ENCODE measurements at places on chromosomes 5 and 9. TPM values are rescaled to one million over a fixed set of nuclear protein-coding genes. Genes with fewer than 3 reads are reported as not detected.
A peak's percentile ranks its signal among the peaks of the same experiment; 100 is the strongest.

GRCh38 chr5:142000704-142001484, 11.9 kb downstream of the GNPDA1 start:
- no peak for DNase-seq

DNA sequence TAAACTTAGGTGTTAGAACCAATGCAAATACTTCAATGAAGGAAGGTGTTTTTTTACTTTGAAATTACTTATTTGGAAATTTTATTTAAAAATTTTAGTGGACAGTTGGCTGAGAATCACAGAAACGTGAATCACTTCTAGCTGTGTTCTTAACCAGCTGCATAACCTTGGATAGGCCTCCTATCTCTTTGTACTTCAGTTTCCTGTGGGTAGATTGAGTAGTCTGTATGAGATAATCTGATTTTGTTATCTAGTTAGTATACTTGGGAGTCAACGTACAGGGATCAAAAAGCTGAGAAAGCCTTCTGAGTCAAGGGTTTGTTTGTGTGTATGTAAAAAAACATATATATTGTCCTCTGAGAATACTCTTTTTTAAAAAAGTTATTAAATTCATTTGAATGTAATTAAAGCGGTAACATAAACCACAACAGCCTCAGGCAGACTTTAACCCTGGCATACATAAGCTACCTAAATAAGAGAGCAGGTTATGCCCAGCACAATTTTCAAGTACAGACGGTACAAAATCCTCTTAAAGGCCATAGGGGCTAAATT, 38.1 kb upstream of the ZCCHC7 start:
- DNase-seq = no peak

Gene TEX48
- total RNA-seq = not detected

DNA sequence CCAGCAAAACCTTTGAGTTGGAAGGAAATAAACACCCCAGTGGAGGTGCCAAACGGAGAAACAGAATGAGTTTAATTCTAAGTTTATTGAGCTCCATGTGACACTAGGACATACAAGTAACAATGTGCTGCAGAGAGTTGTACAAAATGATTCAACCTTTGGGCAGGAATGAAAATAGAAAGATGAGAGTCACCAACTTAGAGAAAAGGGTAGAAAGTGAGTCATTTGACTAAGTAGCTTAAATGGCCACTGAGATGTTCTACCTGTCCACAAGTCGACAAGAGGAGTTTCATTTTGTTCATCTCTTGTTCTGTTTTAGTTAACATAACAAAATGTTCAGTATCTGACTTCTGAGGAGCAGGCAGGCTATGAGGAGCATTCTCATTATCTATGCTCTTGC, 284.7 kb downstream of the NR2F1-AS1 start:
- peak; percentile 15 for DNase-seq

Gene COMMD10
- total RNA-seq = 20.2 TPM

Gene RNF208
- total RNA-seq = 3.8 TPM

DNA sequence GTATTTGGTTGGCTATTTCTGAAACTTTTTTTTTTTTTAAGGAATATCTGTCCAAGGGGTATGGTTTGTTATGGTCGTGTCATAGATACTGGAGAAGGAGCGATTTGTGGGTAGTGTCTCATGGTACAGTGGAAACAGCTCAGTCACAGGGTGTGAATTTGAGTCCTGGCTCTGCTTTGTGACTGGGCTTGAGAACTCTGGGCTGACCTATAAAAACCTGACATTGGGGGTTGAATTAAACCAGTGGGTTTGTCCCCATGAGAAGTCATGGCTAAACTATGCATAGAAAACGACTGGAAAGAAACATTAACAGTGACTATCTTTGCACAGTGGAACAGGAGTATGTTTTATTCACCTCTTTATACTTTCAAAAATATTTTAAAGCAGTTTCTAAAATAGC, 54.7 kb downstream of the MACROH2A1 start:
- peak; percentile 75 for DNase-seq

DNA sequence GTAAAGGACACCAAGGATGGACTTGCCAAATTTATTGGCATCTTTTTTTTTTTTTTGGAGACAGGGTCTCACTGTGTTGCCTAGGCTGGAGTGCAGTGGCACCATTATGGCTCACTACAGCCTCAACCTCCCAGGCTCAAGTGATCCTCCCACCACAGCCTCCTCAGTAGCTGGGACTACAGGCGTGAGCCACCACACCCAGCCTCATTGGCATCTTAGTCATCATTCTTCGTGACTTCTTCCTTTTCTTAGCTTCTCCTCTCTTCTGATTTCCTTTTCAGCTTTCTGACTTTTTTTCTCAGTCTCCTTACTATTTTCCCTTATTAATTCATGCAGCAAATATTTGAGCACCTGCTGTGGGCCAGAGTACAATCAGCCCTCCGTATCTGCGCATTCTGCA, 6.1 kb downstream of the MAML1 start:
- DNase-seq = no peak

Gene TRIM32
- 62.4 TPM for total RNA-seq

DNA sequence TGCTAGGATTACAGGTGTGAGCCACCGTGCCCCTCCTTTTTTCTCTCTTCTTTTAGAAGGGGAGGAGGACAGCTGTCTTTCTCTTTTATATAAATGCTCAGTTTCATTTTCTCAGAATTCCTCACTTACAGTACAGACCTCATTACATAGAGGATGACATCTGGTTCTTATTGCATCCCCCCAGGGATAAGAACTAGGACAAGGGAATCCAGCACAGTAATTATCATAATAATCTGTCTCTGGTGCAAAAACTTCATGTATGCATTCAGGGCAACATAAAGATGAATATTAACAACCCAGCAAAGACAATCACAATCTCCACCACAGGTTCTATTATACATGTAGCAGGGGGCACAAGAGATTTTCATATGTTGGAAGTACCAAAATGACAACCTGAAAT, 5.1 kb downstream of the SPZ1 start:
- DNase-seq = no peak

Gene KCNT1
- total RNA-seq = not detected

GRCh38 chr9:133141833-133142595, 21.0 kb upstream of the RALGDS start:
- no peak for DNase-seq

DNA sequence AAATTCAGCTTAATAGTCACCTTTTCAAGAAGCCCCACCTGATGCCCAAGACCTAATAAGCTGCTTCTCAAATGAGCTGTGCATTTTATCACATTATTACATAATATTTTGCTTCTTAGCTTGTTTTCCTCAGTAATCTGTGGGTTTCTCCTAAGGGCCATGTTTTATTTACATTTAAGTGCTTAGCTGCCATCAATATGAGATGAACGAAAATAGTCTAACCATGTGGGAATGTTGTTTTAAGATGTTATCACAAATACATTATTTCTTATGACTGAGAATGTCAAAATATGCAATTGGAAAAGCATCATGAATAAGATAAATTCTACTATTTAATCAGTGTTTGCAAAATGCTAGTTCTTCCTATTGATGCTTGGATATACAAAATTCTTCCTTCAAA, 10.1 kb downstream of the ARRDC3 start:
- DNase-seq = no peak

GRCh38 chr5:23089286-23089685, 236.1 kb upstream of the CDH12 start:
- DNase-seq = no peak

DNA sequence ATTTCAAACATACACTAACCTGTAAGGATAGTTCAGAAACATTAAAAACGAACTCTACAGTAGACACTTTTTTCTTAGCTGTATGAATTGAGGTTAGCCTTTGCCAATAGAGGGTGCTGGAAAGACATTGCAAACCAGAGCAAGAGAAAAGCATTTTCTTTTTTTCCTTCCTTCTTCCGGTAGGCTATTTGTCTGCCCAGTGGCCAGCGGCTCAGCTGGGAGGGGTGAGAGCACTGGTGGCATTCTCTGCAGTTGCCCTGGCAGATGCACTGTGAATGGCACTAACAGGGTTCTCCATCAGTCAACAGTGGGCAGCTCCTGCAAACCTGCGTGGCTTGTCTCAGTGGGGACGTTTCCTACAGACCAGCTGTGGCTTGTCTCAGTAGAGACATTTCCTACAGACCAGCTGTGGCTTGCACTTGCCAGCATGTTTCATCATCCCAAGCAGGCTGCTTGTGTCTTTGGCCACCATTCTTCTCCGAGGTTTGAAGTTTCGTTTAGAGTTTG, 984.5 kb upstream of the CDH18 start:
- no peak for DNase-seq

DNA sequence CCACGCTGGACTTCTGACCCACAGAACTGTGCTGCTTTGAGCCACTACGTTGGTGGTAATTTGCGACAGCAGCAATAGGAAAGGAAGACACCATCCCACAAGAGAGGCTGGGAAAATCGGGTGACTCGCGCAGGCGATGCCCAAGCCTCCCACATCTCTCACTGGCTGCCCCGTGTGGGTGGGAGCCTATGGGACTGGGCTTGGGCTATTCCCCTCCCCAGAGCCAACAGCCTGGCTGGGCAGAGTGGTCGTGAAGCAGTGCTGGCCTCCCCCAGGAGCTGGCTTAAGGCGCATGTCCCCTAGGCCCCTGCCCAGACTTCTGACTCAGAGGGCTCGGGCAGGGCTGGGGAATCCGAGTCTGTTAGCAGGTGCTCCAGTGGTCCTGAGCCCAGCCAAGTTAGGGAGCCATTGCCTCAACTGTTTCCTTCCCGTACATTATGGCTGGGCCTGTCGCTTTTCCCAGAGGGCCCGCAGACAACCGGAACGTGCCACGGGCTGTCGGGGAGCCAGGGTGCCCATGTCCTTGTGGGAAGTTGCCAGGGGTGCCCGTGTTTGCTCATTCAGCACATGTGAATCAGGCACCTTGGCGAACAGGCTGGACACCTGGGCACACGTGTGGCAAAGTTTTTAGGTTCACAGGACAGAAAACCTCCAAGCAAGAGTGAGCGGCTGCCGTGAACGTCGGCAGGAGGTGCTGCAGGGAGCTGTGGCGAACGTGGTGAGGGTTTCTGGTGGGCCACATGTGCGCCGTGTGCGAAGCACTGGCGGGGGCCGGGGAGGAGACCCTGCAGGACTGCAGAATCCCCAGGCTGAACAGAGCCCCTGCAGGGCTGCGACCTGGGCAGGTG, 7.0 kb upstream of the RASGEF1C start:
- no peak for DNase-seq

DNA sequence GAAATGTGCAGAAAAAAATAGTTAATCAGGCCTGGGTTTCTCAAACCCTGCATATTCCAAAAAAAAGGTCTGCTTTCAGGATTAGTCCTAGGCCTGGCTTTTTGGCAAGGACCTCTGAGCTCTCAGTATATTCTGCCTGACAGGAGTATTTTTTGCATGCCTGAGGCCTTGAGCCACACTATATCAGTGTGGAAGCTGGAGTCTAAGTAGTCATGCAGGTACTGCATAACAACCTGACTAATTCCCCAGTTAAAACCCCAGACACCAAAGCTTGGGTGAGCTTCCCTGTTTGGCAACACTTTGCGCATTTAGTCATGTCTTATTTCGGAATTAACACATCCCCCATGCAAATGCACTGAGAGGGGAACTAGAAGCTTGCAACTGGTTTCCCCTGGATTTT, 359.5 kb downstream of the CETN3 start:
- no peak for DNase-seq

GRCh38 chr9:38067859-38068681, 957 bp downstream of the SHB start:
- DNase-seq = no peak

DNA sequence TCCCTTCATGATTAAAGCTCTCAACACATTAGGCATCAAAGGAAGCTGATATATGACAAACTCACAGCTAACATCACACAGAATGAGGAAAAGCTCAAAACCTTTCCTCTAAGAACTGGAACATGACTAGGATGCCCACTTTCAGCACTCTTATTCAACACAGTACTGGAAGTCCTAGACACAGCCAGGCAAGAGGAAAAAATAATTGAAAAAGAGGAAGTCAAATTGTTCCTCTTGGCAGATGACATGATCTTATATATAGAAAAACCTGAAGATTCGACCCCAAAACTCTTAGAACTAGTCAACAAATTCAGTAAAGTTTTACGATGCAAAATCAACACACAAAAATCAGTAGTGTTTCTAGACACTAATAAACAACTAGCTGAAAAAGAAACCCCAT, 144.3 kb upstream of the NREP start:
- DNase-seq = no peak

Gene PDE6A
- total RNA-seq = not detected

Gene TBC1D2
- 38.3 TPM for total RNA-seq

Gene ZBED3
- 2.0 TPM for total RNA-seq

Gene PAEP
- total RNA-seq = not detected

GRCh38 chr9:95807326-95807947, 68.1 kb upstream of the ERCC6L2 start:
- DNase-seq = no peak
